ENCODE measurements at places on chromosomes 2 and 18. TPM values are rescaled to one million over a fixed set of nuclear protein-coding genes. Genes with fewer than 3 reads are reported as not detected.
A peak's percentile ranks its signal among the peaks of the same experiment; 100 is the strongest.

DNA sequence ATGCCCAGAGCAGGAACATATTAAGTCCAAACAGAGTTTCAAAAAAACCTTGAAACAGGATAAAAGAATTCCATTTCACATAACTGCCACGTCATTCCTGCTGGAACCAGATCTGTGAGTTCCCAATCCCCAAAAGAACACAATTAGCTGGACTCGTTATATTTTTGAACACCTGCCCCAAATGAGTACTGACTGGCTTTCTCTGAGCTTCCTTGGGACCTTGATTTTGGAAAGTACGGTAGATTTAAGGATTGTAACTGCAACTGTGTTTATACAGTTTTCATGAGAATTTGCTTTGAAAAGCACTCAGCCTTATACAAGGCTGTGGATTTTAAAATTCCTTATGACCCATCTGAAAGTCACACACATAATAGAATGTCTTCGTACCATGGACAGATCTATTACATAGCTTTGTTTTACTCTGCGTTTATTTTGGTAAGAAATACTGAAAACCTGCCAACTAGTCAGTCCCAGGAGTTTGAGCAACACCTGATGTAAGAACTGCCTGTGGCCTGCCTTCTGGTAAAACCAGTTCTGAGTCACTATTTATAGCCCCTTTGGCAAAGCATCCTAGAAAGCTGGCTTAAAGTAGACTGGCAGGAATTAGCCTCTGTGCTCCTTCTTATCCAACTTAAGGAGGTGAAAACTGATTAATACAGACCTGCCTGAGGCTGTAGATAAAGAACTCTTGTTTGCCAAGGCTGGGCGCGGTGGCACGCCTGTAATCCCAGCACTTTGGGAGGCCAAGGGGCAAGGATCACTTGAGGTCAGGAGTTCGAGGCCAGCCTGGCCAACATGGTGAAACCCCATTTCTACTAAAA, 48.1 kb downstream of the MERTK start:
- H3K4me3 ChIP-seq = no peak overlapping the region
- H3K36me3 ChIP-seq = no peaks in the 10 kb centered on the region
- H3K27me3 ChIP-seq = no peaks in the 10 kb centered on the region

DNA sequence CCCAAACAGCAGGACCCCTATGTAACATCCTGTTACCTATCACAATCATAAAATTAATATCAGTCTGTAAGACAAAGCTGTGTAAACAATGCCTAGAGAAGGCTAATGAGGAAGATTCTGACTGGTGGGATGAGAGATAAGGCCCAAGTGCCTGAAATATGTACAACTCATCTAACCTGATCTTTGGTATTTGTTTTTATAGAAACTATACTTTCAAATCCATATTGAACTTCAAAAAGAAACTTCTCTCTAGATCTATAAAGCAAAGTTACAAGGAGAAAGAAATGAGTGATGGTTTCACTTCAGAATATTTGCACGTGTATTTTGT, 36.1 kb upstream of the ITGA4 start:
- peak overlapping the region; percentile 56 for H3K27ac ChIP-seq
- H3K27me3 ChIP-seq = no peaks in the 10 kb centered on the region
- H3K36me3 ChIP-seq = no peaks in the 10 kb centered on the region
- H3K4me3 ChIP-seq = no peak overlapping the region
- H3K4me1 ChIP-seq = peaks cover 10% of the 10 kb centered on the region

DNA sequence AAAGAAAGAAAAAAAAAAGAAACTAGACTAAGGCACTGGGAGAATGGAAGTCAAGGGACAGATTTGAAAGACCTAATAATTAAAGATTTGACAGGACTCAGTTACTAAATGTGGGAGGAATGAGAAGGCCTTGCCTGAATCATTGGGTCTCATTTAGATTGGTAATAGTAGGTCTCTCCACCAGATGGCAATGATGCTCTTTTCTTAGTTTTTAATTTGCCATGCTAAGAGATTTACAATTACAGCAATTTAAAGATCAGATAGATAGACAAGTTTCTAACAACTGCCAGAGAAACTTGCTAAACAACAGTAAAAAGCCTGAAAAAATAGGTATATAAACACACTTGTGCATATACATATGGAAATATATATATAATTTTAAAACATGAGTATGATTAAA, 153.0 kb downstream of the TMEM247 start:
- no peak overlapping the region for H3K27ac ChIP-seq
- no peaks in the 10 kb centered on the region for H3K27me3 ChIP-seq
- no peaks in the 10 kb centered on the region for H3K4me1 ChIP-seq
- no peaks in the 10 kb centered on the region for H3K36me3 ChIP-seq
- no peak for DNase-seq
- H3K4me3 ChIP-seq = no peak overlapping the region

The GATA6 gene
- total RNA-seq = 0.05 TPM

- no peak overlapping the region for H3K27ac ChIP-seq
- DNase-seq = no peak
- no peaks in the 10 kb centered on the region for H3K27me3 ChIP-seq
- no peaks in the 10 kb centered on the region for H3K36me3 ChIP-seq
- H3K4me3 ChIP-seq = no peak overlapping the region
- H3K4me1 ChIP-seq = no peaks in the 10 kb centered on the region
These were observed 316.3 kb downstream of the AGPS start for GRCh38 chr2:177708660-177709444.

GRCh38 chr2:9400268-9401058, 22.9 kb downstream of the ITGB1BP1 start:
- H3K27ac ChIP-seq = no peak overlapping the region
- H3K27me3 ChIP-seq = no peaks in the 10 kb centered on the region
- no peak for DNase-seq
- no peak overlapping the region for H3K4me3 ChIP-seq
- no peaks in the 10 kb centered on the region for H3K36me3 ChIP-seq

The C1QL2 gene
- total RNA-seq = not detected

DNA sequence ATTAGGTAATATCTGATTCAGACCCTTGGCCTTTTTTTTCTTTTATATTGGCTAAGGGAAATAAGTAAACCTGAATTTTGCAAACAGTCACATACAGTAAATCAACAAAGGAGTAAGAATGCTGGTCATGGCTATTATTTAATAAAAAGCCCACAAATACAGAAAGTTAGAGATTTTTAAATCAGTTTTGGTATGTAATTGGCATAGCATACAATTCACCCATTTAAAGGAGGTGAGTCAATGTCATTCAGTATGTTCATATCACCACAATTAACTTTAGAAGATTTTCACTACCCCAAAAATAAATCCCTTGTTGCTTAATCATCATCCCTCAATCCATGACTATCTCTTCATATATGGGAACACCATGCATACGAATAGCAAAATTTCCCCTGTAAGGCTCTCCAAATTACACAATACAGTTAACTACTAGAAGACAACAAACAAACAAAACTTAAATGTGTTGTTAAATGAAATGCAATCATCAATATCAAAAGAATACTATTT, 45.9 kb upstream of the NYAP2 start:
- no peak for DNase-seq
- H3K27ac ChIP-seq = no peak overlapping the region
- H3K36me3 ChIP-seq = no peaks in the 10 kb centered on the region
- no peaks in the 10 kb centered on the region for H3K4me1 ChIP-seq

The TANC1 gene
- 0.48 TPM for total RNA-seq

- H3K27me3 ChIP-seq = no peaks in the 10 kb centered on the region
- H3K27ac ChIP-seq = no peak overlapping the region
- no peak for DNase-seq
- no peaks in the 10 kb centered on the region for H3K4me1 ChIP-seq
These were observed 125.2 kb downstream of the PTGR3 start for GRCh38 chr18:75083761-75084160.

The FANCL gene
- total RNA-seq = 31.5 TPM

The CCDC141 gene
- total RNA-seq = 9.6 TPM

GRCh38 chr2:70360661-70361270, 58.9 kb upstream of the FAM136A start:
- DNase-seq = no peak
- no peak overlapping the region for H3K27ac ChIP-seq

DNA sequence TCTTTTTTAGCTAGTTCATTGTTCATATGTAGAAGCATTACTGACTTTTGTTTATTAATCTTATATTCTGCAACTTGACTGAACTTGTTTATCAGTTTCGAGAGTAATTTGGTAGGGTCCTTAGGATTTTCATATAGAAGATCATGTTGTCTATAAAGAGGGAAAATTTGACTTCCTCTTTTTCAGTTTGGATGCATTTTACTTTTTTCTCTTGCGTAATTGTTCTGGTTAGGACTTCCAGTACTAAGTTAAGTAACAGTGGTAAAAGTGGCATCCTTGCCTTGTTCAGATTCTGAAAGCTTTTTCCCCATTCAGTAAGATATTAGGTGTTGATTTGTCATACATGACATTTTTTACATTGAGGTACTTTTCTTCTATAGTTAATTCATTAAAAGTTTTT, 726.0 kb downstream of the KCNJ3 start:
- H3K36me3 ChIP-seq = no peaks in the 10 kb centered on the region
- H3K4me1 ChIP-seq = no peaks in the 10 kb centered on the region
- H3K27ac ChIP-seq = no peak overlapping the region
- no peak overlapping the region for H3K4me3 ChIP-seq

DNA sequence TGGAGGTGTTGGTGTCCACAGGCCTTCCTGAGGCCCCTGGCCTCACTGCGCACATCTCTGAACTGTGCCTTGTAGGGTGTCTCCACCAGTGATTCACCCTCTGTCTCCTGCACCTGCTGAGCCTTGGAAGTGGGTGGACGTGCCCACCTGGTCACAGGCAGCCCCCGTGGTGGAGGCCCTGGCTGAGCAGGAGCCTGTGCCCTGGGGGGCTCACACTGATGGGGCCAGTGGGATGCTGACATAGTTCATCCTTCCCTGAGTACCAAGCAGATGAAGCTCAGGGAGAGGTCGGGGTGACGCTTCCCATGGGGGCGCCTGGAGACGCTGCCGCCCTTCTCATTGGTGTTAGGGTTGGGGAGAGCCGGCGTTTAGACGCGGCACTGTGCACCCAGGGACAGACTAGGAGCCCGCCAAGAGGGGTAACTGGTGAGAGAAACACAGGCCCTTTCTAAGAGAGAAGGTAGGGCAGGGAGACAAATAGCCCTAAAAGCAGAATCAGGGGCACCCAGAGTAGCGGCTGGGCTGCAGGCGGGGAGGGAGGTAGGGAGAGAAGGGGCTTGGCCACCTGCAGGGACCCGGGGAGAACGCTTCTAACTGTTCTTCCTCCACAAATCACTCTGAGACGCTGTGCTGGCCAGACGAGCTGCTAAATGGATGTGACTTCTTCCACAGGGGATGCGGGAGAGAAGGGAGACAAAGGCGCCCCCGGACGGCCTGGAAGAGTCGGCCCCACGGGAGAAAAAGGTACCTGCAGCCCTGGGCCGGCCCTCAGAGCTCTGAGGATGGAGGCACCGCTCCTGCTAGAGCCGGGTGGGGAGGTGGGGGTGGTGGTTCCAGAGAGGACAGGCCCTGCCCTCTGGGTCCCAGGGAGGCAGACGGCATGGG, 18.0 kb downstream of the COLEC11 start:
- H3K27me3 ChIP-seq = no peaks in the 10 kb centered on the region
- H3K4me1 ChIP-seq = peaks cover 10% of the 10 kb centered on the region

GRCh38 chr2:24501813-24502212, 10.8 kb downstream of the NCOA1 start:
- H3K4me1 ChIP-seq = no peaks in the 10 kb centered on the region
- H3K36me3 ChIP-seq = no peaks in the 10 kb centered on the region
- H3K4me3 ChIP-seq = no peak overlapping the region
- no peak overlapping the region for H3K27ac ChIP-seq
- DNase-seq = no peak

The CIDEA gene
- total RNA-seq = not detected

GRCh38 chr18:77407733-77408132, 158.1 kb downstream of the GALR1 start:
- H3K36me3 ChIP-seq = no peaks in the 10 kb centered on the region
- no peak for DNase-seq
- H3K4me1 ChIP-seq = no peaks in the 10 kb centered on the region
- no peak overlapping the region for H3K27ac ChIP-seq
- H3K4me3 ChIP-seq = no peak overlapping the region

The TMEM17 gene
- total RNA-seq = 0.87 TPM

DNA sequence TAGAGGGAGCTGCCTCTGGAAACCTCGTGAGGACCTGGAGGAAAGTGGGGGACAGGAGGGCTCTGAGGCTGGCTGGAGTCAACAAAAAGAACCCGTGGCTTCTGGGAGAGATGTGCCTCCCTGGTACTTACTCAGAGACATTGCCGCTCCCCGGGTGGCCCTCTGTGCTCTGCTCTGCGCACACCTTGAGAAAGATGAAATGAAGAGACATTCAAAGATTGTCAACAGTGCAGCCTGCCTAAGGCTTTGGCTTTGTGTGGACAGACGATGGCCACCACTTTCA, 14.5 kb downstream of the CYS1 start:
- no peak for DNase-seq
- no peaks in the 10 kb centered on the region for H3K27me3 ChIP-seq
- no peaks in the 10 kb centered on the region for H3K36me3 ChIP-seq
- no peak overlapping the region for H3K27ac ChIP-seq

The LTBP1 gene
- total RNA-seq = 0.15 TPM

DNA sequence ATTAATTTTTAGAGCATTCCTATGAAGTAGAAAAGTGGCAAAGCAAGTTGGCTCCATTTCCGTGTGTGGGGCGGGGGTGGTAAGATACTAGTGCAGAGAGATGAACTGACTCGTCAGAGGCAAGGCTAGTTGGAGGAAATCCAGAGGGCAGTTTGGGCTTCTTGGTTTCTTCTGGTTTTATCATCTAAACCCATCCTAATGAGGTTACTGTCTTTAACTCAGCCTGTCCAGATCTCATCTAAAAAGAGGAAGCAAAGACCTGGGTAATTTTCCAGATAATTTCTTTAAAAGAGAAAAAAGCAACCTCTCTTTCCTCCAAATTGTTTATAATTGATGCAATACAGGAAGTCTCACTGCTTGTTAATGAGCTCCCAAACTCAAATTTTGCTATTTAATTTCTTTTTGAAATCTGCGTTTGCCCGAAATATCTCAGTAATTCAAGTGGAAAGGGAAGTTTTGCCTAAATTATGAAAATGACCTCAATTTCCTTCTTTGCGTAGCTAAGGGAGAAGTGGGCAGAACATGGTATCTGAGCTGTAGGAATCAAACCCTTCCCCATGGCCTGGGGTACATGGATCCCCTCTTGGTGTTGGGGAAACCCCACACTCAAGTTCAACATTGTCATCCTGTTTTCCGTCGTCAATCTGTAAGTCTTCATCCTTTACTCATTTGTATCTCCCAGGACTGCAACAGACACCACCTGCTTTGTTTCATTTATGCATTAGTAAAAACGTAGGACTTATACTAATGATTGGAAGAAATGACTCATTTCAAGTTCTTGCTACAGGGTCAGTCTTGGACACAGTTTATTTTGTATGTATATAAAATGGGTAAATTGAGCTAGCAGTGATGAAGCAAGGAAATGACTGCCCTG, 89.1 kb upstream of the KLF7 start:
- H3K36me3 ChIP-seq = no peaks in the 10 kb centered on the region
- H3K27me3 ChIP-seq = no peaks in the 10 kb centered on the region
- H3K4me3 ChIP-seq = no peak overlapping the region
- no peak overlapping the region for H3K27ac ChIP-seq
- H3K4me1 ChIP-seq = no peaks in the 10 kb centered on the region

- H3K4me1 ChIP-seq = no peaks in the 10 kb centered on the region
- no peaks in the 10 kb centered on the region for H3K27me3 ChIP-seq
- no peaks in the 10 kb centered on the region for H3K36me3 ChIP-seq
These were observed 14.7 kb upstream of the RAB1A start for GRCh38 chr2:65144571-65144970.
